ENCODE measurements at places on chromosomes 2 and 18.

DNA sequence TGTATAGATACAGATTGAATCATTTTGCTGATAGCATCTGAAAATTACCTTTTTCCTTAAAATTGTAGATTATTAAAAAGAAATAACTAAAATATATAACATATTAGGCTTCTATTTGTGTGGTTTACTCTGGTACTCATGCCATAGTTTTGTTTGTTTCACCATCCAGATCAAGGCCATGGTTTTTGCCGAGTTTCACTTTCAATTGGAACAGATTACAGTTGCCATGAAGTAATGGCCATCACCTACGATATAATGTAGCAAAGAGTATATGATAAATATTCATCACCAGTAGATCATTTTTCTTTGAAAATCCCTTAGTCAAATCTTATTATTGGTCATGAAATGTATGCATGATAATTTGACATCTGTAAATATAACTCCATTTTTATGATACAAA lies 11.9 kb upstream of the DNAH7 start:
- no peak for DNase-seq

- DNase-seq = no peak
These were observed 690.5 kb downstream of the PLCL1 start for GRCh38 chr2:198494931-198495330.

DNA sequence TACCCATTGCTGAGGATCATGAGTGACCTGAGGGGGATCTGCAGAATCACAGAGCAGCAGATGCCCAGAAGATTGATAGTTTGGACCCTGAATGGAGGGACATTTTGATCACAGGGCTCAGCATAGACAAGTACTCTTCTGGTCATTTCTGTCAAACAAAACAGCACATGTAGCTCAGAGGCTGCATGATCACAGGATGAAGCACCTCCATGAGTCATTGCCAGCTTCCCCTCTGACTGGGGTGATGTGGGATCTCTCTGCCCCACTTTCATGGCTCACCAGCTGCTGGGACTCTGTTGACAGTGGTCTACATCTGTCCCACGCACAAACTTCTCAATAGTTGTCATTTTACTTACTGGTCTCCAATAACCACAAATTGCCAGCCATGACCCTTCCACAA lies 264.1 kb downstream of the RPIA start:
- DNase-seq = no peak

DNA sequence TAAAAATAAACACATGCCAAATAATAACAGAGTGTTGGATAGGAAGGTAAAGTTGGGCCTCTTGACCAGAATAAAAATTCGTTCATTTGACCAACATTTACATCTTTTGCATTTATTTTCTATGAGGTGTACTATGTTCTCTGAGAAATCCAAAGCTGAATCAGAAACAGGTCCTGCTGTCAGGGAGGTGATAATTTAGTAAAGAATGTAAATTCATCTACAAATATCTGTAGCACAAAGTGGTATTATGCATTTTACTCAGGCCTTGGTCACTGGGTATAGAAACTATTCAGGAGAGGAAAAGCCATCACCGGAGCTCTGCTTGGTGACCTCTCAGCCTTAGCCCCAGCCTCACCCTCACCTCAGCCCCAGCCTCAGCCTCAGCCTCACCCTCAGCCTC lies 208.9 kb downstream of the SPP2 start:
- DNase-seq = no peak

DNA sequence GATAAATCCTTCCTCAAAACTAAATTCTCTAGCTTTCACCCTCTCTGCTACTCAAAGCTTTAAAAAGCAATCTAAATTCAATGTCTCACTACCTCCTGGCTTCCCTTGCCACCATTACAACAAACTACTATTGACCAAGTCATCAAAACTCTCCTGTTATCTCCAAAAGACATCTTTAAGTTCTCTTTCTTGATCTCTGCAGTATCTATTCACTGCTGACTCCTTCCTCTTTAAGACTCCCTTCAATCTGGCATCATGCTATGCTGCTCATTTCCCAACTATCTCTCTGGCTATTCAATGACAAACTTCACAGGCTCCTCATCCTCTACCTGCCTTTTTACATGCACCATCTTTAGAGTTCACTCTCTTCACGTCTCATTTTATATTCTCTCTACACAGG lies 5.9 kb downstream of the PPP3R1 start:
- DNase-seq = no peak

DNA sequence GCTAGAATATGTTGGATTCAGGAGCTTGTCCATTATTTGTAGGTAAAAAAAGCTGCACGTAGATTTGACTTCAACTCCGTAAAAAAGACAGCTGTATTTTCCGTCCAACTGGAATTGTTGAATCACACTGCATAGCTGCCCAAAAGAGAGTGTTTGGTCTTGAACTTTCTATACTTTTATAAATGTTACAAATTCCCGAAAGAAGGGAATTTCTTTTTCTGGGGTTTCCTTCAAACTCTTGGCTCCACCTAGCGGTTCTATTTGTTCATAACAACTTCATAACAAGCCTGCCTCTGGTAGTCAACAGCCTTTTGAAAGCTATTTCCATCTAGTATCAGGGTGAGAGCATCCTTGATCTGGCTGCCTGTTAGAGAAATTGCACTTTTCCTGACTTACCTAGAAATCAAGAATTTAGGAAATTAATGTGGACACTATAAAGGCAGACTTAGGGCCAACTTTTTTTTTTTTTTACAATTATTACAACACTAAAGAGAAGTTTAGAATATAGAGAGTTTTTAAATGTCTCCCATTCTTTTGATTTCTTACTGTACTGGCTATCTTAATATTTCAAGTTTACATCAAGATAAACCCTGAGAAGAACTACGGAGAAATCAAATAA lies 48.1 kb downstream of the TMEM185B start:
- DNase-seq = no peak

GRCh38 chr2:180739070-180739469 lies 241.3 kb upstream of the UBE2E3 start:
- no peak for DNase-seq

All from activated T-cell treated with anti-CD3 and anti-CD28 coated beads for 1 hour (primary cell).